ENCODE measurements at places on chromosomes 4 and X.

- no peak for DNase-seq
These were observed 346.1 kb downstream of the GRXCR1 start for GRCh38 chr4:43238585-43238984.

GRCh38 chr4:6534618-6535328, 40.2 kb upstream of the MAN2B2 start:
- DNase-seq: no peak

- no peak for DNase-seq
These were observed 61.6 kb downstream of the MAD2L1 start for GRCh38 chr4:120005076-120005475.

- DNase-seq: no peak
These were observed 56.9 kb downstream of the ATG4A start for GRCh38 chrX:108148524-108148923.

GRCh38 chrX:113289503-113289902, 448.9 kb upstream of the AMOT start:
- DNase-seq: no peak

GRCh38 chr4:110124711-110125110, 73.7 kb downstream of the ELOVL6 start:
- no peak for DNase-seq

GRCh38 chrX:19855700-19856381, 31.6 kb downstream of the SH3KBP1 start:
- no peak for DNase-seq

DNA sequence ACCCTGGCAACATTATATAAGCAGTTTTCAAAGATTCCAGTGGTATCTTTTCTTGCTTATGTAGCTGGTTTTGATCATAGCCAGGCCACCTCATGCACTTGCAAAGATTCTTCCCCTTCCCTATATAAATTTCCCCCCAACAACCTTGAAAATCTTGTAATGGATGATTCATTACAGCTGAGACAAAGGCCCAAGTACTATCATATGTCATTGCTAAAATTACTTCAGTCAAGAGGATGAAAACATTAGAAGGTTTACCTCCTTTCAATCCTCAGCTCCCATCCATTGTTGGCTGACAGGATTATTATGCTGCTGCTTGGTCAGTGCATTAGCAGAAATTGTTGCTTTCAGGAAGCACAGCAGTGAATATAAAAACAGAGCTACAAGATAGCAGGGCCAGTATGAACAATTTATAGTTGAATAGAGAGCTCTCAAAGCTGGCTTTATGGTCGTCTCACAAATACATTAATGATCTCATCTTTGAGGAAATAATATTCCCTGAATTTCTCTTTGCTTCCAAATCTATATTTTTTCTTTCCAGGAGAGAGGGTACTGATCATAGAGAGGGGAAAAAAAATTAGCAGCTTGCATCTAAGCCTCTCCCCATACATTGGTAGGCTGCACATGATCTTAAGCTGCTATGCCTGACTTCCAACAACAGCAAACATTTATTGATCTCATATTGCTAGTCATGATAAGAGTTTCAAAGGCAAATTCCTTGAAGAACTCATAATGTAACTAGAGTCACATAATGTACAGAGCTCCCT, 7.7 kb upstream of the ARHGEF38 start:
- no peak for DNase-seq

DNA sequence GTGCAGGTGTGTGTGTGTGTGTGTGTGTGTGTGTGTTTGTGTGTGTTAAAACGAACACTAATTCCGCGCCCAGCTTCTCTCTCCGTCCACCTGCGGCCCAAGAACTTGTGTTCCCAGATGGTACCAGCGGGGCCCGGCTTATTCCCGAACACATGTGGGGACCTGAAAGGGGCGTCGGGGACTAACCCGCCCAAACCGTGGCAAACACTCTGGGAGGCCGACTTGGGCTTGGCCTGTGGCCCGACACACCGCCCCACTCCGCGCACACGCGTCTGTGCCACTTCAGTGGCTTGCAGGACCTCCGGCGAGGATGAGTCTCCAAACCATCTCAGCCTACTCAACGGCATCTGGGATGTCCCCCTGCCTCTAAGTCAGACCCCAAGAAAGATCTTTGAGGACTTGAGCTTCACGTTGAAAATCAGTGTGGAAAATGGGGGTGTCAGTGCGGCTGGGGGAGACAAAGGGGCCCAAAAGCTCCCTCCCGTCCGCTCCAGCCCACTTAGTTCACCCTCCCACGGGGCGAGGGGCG, 790 bp upstream of the HHIP start:
- DNase-seq: no peak

DNA sequence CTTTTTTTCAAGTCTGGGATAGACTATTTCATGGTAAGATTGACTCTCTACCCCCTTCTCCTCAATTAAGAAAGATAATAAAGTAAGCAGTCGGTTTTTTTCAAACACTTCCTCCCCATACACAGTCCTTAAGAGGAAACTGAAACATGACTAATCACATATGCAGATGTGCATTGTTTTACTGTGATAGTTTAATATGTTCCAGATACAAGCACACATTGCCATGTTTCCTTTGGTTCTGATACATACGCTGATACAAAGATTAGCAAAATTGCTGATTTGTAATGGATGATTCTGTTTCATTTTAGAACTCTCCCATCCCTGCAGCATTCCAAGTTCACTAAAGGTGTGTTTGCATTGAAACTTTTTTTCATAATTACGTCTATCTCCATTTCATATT, 76.1 kb downstream of the FBXO8 start:
- no peak for DNase-seq

- DNase-seq: no peak
These were observed 138.0 kb upstream of the FGF13 start for GRCh38 chrX:138849521-138849920.

- no peak for DNase-seq
These were observed 58.0 kb downstream of the RHOH start for GRCh38 chr4:40254608-40255392.

DNA sequence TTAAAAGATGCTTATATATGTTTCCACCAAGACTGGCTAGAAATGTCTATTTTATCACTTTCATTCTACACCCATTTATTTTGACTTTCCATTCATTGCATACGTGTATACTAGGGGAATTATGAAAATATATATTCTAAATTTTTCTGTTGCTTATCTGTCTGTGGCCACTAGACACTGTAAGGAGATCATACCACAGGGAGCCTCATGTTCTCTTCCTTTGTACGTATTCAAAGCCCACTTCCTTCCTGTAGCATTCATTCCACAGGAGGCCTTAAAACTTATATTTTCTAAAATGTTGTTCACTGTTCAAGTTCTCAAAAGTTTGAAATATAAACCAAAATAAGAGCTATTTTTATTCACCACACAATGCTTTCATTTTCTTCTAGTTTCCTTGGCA, 1848.9 kb upstream of the TENM3 start:
- DNase-seq: no peak

DNA sequence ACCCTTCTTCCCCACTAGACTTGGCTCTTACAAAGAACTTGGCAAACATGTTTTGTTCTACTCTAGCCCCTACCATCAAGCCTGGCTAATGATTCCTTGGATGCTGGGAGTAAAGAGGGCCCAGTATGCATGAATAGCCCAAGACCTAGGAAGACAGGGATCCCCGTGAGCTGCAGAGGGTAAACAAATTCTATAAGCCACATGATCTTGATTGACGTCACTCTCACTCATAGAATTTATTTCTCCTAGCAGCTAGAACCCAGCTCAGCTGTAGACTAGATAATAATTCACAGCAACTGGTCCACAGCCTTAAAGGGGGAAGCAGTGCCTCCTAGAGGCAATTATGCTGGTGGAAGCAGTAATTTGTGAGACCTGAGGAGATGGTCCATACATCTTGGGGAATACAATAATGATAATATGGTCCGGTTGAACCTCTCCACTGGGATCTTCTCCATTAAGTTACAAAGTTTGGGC, 16.1 kb upstream of the USO1 start:
- peak; percentile 11 for DNase-seq

- no peak for DNase-seq
These were observed 24.5 kb upstream of the GRIA2 start for GRCh38 chr4:157196046-157196445.

DNA sequence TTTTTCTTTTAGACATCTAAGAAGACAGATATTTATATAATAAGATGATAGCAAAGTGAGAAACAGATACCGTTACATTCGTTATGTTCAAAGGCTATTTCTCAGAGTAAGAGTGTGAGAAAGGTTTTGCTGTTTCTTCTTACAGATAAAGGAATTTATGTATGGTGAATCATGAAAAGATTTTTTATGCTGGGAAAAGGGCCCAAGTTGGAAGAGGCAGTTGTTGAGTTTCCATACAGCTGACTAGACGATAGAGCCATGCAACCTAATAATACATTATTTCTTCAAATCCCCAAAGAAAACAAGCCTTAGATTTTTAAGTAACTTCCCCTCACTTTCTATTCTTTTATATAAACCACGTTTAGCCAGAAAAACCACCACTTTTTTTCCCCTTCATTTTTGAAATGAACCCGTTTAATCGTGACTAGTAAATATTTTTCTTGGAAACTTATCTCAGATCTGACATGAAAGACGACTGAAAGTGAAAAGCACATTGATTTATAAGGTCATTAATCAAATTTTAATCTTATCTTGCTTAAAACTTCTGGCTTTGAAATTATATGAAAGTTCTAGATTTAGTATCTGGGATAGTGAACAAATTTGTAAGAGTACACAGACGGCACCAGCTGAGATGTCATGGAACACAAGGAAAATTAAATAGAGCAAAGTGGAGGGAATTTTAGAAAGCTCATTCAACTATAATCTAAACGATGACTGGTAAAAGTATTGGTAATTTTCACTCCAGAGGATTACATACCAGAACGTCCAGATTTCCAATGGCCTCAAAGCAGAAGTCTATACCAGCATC, 10.9 kb downstream of the ADH6 start:
- no peak for DNase-seq

- DNase-seq: no peak
These were observed 8.2 kb upstream of the PPP2R2C start for GRCh38 chr4:6480534-6481088.

- DNase-seq: no peak
These were observed 75.0 kb downstream of the PTTG2 start for GRCh38 chr4:38034986-38035882.

GRCh38 chrX:40152741-40153344, 55.1 kb upstream of the BCOR start:
- no peak for DNase-seq

- no peak for DNase-seq
These were observed 49.2 kb downstream of the VSIG4 start for GRCh38 chrX:65990702-65991101.

DNA sequence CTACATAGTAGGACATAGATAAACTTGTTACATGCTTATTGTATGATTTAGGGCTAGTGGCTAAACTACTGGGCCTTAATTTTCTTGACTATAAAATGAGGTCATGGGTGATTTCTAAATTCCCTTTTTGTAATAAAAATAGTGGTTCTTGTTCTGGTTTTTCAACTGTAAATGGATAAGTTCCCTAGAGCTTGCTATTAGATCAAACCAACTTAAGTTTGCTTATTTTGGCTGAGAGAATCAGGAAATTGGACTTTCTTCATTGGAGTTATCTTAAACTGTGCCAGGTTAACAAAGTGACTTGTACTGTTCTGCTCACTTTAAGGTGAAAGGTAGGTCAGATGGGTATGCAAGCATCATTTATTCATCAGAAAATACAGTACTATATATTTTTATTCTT, 78.3 kb downstream of the PDLIM5 start:
- DNase-seq: no peak

- no peak for DNase-seq
These were observed 1388.9 kb downstream of the C4orf33 start for GRCh38 chr4:130484826-130485225.

GRCh38 chrX:153702336-153703035, 14.8 kb downstream of the SLC6A8 start:
- no peak for DNase-seq

DNA sequence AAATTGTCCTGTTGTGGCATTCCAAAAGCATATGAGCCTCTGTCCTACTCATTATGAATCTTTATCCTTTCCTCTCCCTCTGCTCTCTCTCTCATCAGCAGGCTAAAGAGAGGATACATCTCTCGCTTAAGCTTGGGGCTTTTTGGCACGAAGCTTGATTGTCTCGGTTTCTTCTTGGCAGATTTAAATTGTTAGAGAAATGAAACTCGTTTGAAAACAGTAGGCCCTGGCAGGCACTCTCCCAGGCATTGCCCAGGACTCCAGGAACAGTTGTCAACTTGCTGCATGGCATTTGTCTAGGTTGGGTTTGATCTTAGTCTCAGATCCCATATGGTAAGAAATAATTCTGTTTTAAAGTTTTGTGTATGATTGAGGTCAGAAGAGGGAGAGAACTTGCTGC, 35.5 kb downstream of the NAA11 start:
- no peak for DNase-seq
